Mucosa of gallbladder (tissue), 1 donor: ENCODE measurements at places on chromosomes 16 and 17.

DNA sequence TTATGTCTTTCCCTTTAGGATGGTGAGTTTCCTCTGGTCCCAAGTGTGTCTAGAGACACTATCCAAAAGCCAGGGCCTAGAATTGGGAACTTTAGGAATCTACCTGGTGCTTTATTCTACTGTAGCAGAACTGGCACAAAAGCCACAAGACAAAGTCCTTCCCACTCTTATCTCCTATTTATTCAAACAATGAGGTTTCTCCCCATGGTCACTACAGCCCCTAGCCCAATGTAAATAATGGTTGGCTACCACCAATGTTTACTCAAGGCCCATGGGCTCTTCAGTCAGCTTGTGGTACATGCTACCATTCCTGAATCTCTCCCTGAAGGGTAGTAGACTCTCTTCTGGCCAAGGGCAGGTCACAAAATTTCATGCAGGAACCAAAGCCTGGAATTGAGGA, 789.4 kb upstream of the KIF2B start:
- DNase-seq: no peak

DNA sequence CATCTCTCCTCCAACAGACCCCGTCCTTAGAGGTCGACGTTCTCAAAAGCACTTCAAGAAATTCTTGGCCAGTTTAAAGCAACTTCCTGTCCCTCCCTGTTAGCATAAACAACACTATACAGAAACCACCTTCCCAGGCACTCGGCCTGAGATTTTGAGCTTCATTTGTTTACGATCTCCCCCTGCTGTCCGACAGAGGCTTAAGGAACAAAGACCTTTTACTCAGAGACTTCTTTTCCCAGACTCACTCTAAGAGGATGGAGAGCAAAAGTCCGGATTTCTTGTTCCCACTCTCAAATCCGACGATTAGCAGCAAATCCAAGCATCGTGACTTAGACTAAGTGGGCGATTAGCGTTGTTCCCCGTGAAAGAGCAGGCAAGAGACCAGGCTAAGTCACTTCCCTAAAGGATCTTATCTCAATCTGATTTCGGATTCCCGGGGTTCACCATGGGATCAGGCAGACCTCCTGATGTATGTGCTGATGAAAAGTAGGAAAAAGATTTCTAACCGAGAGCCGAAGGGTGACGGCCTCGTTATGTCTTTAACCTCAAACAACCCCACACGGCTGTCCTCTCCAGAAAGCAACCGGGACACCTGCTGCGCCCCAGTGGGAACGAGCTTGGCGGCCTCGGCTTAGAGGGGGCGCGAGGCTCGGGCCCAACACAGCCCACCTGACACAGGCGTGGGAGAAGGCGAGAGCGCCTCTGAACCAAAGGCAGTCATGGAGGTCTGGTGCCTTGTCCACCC, 598 bp downstream of the INPP5K start:
- peak; percentile 73 for DNase-seq

DNA sequence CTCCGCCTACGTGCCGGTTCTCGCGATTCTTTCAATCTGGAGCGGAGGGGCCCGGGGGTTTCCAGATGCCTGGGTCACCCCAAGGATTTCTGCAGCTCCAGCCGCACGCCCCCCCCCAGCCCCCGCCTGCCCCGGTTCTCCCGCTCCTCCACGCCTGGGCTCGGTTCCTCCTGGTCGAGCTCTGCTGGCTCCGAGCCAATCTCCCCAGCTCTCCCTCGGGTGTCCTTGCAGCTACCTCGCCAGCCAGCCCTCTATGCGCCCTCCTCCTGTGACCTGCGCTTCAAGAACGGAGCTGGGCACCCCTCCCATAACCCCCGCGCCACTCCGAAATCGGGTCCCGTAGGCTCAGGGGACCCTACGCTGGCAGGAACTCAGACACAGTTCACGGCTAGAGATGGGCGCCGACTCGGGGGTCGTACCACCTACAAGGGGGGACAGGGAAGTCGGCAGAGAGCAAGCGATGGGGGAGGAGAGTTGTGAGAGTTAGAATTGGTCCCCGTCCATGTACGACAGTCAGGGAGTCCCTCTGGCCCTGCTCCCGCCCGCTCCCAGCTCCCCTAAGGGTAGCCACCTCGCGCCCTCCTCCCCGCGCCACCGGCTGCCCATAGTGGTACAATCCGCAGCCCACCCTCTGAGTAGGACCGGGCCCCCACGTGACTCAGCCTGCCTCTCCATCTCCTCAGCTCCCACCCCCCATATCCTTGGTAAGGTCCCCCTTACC, 961 bp downstream of the FGF11 start:
- peak; percentile 39 for DNase-seq

GRCh38 chr16:56195151-56195550, 3.9 kb downstream of the GNAO1 start:
- DNase-seq: no peak

GRCh38 chr17:47687748-47688147, 6.2 kb upstream of the TBKBP1 start:
- DNase-seq: no peak
